Activated CD4-positive, CD25-positive, alpha-beta regulatory T cell treated with anti-CD3 and anti-CD28 coated beads, Interleukin-2, amount 50 U/mL, for 24 hours (primary cell): ENCODE measurements at places on chromosomes 2 and 18.

- no peak for ATAC-seq
These were observed 1.7 kb downstream of the SEPTIN2 start for GRCh38 chr2:241317391-241317790.

- ATAC-seq = no peak
These were observed 53.8 kb downstream of the EEF1B2 start for GRCh38 chr2:206213514-206213845.

DNA sequence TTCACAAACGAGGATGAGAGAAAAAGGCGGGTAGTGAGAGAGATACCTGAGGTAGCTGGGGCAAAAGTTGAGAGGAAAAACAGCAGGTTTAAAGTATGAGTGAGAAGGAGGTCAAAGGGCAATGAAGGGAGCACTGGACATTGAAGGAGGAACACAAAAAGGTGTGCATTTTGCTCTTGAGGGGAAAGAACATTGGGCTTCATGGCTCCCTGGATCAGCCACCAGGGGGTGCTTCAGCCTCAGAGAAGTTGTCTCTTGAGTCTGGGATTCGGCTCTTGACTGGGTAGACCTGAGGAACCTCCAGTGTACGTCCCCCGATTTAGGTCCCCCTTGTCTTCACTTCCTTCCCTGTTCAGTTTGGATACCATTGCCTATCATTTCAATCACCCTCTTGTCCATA lies 128.5 kb downstream of the RAPGEF4 start:
- ATAC-seq = no peak

GRCh38 chr2:64980183-64980582 lies 9.0 kb upstream of the SLC1A4 start:
- no peak for ATAC-seq

- ATAC-seq = no peak
These were observed 385.5 kb downstream of the LPIN1 start for GRCh38 chr2:12131975-12132374.

GRCh38 chr18:64403784-64404503 lies 255.1 kb upstream of the LINC00305 start:
- no peak for ATAC-seq

DNA sequence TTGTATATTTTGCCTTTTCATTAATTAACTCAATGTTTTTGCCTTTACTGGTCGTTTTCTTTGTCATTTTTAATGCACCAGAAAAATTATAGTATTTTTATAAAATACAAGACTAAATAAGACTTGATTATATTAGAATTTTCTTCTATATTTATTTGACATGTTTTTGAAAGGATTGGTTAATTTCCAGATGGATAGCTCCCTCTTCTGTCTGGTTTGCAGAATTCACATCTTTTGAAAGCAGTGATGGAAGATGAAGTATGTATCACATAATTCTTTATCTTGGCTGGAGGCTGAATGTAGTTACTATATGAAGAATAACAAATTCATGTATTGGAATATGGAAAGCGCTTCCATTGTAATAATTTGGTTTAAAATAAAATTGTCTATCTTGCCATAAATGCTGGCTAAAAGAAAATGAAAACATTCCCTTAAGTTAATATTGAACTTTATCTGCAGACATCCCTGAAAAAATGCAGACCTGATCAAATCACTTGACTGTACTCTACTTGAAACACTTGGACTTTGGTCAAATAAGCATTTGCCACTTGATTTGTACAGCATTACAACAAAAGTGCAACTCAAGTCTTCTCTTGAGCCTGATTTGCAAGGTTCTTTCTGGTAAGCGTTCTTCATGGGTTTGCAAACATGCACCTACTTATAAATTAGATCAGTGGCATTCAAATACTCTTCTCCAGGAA lies 86.3 kb upstream of the EFEMP1 start:
- no peak for ATAC-seq

DNA sequence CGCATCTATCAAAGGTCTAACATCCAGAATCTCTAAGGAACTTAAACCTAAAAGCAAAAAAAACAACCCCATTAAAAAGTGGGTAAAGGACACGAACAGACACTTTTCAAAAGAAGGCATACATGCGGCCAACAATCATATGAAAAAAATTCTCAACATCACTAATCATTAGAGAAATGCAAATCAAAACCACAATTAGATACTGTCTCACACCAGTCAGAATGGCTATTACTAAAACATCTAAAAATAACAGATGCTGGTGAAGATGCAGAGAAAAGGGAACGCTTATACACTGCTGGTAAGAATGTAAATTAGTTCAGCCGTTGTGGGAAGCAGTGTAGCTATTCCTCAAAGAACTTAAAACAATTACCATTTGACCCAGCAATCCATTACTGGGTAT lies 38.0 kb downstream of the PPP3R1 start:
- no peak for ATAC-seq

DNA sequence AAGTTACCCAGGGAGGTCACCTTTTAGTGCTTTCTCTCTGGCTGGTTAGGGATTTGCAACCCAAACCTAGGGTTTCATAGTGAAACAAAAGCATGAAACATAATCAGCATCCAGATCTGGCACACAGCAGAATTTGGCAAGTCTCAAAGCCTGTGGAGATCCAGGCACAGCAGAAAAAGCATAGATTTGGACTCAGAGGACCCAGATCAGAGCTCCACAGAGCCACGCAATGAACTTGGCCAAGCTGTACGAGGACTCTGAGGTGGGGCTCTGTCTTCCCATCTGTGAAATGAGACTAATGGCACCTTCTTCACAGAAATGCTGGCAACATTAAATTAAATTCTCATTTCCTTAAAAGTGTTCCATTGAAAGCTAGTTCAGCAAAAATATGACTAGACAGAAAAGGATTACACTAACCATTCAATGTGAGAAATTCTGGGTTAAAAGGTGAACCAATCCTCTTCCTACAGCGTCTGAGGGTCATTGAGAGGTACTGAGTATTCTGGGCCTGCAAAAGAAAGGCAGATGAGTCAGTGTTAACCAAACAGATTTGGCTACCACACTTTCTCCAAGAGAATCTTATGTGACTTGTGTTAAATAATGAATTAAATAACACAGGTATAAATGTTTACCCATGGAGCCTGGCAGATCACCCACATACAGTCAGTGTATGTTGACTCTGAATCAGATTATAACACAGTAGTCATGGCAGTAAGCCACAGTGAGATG lies 266.3 kb downstream of the MREG start:
- no peak for ATAC-seq

DNA sequence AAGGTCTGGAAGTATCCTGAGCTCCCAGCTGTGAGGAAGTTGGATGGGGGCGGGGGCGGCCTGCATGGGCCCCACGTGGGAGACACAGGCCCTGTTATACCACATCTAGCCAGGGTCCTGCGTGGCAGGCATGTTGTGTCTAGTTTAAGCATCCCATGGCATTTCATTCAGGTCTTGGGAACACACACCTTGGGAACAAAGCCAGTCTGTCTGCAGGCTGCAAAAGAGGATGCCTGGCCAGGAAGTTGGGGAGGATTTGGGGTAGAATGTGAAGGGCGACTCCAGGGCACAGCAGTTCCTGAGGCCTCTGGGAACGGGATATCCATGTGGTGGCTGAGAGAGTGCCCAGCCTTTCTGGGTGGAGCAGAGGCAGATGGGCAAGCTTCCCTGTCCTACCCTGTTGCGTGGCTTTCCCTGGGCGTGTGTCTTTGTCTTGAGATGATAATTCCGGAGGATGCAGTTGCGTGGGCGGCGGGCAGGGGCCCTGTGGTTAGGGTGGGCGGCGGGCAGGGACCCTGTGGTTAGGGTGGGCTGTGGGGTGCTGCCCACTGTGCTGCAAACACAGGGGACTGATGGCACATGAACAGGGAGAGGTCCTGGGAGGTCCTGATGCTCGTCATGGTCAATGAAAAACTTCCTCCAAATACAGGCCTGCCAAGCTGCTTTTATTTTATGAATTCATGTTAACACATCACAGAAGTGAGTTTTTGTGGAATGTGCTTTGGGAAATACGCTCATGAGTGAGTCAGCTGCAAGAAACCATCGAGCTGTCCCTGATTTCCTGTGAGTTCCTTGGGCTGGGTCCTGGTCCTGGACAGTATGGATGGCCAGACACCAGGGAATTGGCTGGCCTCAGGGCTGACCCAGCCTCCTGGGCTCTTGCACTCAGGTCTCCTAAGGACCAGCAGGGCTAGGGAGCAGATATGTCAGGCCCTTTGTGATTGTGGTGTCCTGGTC lies 90.0 kb upstream of the HS6ST1 start:
- ATAC-seq = no peak

DNA sequence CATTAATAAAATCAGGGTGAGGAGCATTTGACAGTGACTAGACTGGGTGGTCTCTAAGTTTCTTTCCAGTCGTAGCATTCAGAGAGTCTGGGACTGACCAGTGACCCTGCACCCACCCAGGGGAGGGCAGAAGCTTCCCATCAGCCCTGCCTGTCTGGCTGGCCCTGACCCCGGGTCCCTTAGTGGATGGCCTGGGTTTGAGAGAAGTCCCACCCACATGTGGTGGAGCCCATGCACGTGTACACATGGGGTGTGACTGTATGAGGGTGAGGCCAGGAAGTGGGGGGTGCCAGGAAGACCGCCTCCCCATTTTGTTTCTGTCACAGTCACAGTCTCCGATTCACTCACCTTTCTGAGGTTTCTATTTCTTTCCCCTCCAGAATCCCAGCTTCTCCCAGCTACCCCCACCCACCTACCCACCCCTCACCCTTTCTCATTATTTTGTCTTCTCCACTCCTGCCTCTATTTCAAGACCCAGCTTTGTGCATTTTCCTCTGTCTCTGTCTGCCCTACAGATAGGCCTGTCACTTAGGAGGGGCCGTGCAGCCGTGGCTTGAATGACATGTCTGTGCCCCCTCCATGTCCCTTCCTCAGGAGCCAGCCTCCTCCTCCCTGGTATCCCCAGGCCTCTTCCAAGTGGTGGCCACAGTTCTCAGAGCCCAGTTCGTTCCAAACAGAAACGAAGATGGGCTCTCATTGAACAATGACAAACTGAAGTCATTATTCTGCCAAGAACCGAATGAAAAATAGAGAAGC lies 13.6 kb downstream of the CIB4 start:
- no peak for ATAC-seq

DNA sequence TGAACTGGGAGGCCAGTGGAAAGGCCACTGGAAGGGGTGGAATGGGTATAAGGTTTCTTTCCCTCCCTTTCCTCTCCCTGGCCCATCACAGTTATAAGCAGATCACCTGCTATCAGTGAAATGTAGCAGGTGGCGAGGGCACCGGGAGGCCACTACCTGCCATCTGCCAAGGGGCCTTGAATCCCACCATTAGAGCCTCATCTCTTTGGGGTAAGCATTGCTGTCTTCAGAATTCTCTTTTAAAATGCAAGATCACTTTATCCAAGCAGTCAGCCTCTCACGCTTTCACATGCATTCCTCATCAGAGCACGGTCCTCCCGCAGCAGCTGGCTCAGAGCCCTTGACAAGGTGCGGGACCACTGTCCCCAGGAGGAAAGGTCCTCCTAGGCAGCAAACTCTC lies 268.5 kb downstream of the CELF4 start:
- ATAC-seq = no peak

DNA sequence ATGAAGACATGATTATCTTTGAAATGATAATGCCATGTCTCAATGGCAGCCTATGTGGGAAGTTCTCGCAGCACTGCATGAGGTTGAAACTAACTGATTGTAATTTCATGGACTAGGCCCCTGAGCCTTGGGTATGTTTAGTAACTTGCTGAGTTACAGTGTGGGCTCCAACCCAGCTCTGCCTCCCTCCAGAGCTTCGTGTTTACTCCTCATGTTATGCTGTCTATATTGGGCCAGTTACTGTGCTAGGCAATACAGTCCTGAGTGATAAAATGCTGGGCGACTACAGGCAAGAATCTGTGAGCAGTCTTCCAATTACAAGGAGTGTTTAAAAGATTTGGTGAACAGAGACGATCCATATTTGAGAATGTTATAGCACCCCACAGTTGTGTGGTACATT lies 530.1 kb upstream of the CDH2 start:
- ATAC-seq = no peak

DNA sequence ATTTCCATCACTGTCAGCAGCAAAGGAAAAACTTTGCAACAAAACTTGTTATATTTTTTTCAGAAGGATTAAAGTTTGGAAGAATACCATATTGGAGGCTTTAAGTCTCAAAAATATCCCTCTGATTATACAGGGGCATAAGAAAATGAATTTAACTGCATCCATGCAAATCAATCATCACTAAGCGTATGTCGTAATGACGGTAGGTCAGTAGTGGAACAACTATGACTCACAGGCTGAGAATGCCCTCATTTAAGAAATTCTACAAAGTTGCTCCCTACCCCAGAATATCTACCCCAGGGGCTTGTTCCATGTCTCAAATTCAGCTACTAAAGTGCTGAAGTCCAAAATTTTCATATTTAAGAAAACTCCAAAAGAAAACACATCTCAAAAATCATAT lies 12.5 kb upstream of the NAB1 start:
- no peak for ATAC-seq

DNA sequence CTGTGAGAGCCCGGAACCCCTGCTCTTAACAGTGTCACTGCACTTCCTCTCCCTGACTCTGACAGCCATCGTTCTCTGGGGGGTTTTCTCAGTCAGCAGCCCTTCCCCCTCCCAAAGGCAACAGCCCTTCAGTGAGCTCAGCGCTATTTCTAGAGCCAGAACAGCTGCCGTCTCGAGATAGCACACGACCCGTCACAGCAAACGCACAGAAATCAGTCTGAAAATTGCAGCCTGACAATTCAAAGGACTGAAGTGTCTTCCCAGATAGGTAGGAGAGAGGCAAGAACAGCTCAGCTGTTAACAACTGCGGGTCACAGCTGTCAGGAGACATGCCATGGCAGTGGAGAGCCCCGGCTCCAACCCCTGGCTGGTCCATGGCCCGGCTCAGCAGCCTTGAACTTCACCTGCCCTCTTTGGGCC lies 45.4 kb downstream of the ST8SIA5 start:
- no peak for ATAC-seq

GRCh38 chr2:188970211-188970610 lies 4.0 kb upstream of the COL3A1 start:
- no peak for ATAC-seq

DNA sequence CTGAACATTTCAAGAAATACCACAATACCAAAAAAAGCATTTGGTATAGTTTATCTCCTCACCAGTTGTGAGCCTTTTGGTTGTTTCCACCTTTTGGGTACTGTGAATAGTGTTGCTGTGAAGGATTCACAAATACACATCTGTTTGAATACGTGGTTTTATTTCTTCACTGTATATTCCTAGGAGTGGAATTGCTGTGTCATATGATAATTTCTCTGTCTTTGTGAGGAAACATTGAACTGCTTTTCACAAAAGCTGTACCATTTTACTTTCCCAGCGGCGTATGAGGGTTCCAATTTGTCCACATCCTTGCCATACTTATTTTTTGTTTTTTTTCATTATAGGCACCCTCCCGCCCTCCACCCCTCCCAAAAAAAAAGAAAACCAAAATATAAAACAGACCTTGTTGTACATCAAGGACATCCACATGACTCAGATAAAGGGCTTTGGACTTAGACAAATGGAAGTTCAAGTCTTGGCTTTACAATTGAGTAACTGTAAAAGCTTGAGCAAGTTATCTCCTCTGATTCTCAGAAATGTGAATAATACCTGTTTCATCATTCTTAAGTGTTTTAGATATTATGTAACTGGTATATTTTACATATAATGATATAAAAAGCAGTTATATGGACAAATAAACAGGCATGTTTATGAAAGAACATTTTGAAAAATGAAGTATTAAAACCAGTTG lies 19.0 kb downstream of the UBE2E3 start:
- ATAC-seq = no peak

GRCh38 chr2:217521820-217522219 lies 481.0 kb downstream of the TNS1 start:
- ATAC-seq = no peak
